K562 (cell line): ENCODE measurements at places on chromosomes 1 and 21.

DNA sequence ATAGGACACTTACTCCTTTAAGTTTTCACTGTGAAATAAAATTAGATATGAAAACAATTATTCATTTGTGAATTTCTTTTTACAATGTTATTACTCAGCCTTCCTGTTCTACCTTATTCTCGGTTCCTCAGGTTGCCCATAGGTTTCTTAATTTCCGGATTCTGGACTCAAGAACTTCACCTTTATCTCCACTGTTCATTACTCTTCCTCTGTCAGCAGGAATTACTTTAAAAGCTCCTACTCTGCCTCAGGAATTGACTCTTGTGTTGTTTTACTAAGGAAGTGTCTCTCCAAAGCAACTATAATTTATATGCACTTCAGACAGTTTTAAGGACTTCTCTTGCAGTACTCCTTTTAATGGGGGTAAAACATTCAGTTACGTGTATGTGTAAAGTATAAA is 123.8 kb downstream of the OSBPL9 start:
- DNase-seq: no peak

DNA sequence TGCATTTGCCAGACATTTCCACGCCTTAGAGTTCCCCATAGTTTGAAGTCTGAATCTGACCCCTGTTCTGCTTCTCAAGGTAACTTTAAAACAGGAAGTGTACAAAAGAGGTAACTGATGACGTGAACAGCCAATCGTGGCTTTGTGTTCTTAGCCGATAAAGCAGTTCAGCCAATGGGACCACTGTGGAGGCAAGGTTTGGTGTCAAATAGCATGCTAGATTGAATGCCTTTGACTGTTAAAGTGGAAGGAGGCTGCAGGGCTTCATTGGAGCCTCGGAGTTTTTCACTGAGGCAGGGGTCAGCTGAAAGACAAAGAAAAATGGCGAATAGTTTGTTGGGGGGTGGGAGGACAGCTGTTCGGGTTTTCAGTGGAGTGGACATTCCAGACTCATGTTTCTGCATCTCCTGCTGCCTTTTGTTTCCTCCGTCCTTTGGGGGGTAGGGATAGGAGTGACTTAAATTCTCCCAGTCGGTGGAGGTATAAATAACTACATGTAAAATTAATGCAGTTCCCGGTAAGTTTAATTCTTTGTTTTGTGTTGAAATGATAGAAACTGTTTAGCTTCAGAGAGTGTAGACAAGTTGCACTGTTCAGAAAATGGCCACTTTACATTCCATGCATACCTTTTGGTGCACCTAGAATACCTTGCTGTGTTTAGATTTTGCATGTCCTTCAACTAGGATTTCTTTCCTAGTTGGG is 17.7 kb downstream of the NFYC start:
- peak; percentile 89 for DNase-seq

DNA sequence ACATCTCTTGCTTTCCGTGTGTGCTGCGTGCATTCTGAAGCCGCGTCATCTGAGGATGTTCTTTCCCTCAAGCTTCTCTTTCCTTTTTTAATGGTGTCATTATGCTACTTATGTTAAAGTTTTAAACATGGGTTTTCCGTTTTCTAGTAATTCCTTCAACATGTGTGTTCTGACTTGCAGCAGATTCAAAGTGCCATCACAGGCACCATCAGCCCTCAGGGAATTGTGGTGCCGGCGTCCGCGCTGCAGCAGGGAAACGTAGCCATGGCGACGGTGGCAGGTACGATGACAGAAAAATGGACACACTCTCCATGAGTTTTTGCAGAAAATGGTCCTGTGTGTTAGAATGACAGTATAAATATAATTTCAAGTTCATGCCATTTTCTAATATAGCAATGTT is 42.4 kb downstream of the PKNOX1 start:
- DNase-seq: no peak

DNA sequence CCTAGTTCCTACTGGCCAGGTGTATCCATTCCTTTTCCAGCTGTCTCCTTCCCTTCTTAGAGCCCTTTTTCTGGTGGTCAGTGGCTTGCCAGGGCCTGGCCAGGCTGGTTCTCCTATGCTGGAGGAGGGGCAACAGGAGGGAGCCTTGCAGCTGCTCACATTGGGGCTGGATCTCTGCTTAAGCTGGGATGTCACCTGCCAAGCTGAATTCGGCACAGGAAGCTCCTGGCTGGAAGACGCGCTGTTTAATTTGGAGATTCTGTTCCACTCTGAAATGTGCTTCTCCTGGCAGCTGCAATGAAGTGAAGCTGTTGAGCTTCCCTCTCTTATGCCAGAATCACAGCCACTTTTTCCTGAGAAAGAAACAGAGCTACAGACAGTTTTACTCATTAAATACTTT is 56.0 kb upstream of the POU3F1 start:
- DNase-seq: no peak

DNA sequence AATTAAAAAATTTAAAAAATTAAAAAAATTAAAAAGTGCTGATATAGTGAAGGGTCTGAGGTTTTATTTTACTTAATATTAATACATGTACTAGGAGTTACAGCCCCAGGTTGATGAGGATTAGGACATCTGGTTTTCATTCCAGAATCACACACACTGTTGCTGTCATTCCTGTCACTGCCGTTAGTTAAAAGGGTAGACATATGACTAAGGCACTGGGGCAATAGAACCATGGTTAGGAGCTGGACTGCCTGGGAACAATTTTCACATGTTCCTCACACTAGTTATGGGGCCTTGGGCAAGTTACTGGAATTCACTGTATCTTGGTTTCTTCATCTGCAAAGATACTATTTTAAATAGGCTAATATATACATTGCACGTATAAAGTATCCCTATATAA is 191.8 kb upstream of the DPYD start:
- no peak for DNase-seq

DNA sequence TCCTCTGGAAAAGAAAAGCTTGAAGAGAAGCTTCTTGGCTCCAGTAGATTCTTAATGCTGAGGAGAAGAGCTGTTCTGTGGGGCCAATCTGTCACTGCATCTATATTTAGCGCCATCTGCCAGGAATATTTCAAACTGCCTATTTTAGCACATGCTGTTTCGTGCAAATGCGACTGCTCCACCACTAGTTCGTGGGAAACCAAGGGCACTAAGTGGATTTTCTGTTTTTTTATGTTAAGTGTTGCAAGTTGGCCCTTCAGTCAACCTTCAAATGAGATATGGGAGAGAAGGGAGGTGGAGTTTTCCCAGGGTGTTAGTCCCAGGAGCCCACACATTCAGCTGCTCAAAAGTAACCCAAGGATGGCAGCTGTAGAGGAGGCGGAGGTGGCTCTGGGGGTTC is 91.9 kb downstream of the TSEN15 start:
- no peak for DNase-seq

DNA sequence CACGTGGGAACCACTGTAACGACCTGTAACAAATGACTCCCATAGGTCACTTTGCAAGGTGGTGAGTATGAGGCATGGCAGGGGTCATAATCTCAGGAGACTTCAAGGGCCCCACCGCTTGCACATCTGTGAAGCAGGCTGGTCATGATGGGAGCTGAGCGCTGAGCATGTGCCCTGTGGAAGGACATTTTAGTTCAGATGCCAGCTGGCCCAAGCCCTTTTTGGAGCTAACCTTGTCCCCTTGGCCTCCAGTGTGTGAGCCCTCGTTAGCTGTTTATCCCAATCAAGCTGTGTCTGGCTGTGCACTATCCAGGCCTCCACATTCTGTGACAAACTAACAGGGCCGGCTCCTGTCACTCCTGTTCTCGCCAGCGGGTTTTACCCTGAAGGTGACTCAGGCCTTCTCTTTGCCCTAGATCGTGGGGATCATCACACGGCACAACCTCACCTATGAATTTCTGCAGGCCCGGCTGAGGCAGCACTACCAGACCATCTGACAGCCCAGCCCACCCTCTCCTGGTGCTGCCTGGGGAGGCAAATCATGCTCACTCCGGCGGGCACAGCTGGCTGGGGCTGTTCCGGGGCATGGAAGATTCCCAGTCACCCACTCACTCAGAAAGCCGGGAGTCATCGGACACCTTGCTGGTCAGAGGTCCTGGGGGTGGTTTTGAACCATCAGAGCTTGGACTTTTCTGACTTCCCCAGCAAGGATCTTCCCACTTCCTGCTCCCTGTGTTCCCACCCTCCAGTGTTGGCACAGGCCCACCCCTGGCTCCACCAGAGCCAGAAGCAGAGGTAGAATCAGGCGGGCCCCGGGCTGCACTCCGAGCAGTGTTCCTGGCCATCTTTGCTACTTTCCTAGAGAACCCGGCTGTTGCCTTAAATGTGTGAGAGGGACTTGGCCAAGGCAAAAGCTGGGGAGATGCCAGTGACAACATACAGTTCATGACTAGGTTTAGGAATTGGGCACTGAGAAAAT is 7.6 kb downstream of the NPPA start:
- no peak for DNase-seq

DNA sequence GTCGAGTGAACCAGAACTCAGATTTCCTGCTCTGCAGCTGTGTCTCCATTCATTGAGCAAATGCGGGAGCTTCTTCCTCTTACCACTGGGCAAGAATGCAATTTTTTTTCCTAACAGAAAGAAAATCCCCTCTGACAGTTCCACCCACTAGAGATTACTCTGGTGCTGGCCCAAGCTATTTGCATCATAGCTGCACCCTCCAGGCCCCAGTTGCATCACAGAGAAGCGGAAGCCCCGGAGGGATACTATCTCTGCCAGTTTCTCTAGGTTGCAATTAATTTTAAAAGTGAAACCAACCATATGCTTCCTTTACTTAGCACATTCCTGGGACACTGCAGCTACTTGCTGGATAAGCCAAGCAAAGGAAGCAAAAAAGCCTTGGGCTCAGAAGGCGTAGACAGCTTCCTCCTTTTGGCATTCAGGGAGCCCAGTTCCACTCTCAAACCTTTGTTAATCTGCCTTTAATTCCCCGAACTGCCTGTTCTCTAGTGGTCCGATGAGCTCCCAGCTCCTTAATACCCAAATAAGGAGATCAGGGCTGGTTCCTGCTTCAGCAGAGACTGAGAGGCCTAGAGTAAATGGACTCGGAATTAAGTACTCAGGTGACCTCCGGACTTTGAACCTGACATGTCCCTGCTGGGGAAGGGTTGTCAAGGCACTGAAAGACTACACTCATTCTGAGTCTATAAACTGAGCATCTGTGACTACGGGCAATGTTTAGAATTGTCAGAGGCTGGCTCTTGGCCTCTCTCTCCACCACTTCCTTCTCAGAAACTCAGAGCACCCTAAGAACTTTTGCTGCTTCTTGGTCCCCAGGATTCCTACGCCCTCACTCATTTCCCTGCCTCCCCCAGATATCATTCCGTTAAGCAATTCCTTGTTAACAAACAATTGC is 72.5 kb upstream of the TNFSF18 start:
- no peak for DNase-seq

DNA sequence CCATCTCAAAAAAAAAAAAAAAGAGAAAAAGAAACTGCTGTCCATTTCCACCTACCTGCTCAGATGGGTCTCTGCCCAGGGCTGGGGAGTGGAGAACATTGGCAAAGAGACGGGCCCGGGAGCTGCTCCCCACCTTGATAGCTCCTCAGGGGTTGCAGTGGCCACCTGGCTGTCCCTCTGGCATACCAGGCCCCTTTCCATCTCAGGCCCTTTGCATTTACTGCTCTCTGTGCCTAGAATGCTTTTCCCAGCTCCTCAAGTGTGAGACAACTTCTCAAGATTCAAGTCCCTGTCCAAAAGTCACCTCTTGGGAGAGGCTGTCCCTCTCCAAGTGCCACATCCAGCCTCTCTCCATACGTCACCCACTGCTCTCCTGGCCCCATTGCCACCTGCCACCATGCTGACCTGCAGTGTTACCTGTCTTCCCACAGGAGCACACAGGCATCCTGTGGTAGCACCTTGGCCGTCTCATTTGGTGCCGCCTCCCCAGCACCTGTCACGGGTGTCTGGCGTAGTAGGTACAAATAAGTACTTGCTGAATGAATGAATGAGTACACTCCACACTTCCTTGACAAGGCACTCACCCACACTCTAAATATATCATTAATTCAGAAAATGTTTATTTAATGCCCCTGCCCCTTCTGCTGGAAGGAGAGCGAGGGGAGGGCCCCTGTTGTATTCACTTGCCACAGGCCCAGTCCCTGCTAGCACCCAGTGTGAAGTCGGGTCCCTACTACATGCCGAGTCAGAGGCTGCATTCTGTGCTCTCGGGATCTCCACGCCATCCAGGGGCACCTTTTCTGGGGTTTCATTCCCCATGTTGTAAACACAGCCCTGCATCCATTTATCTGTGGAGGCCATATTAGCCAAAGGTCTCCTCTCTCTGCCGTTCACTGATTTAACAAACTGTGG is 48.8 kb downstream of the DISP3 start:
- no peak for DNase-seq
